ENCODE measurements at places on chromosomes 7 and 10. TPM values are rescaled to one million over a fixed set of nuclear protein-coding genes. Genes with fewer than 3 reads are reported as not detected.

DNA sequence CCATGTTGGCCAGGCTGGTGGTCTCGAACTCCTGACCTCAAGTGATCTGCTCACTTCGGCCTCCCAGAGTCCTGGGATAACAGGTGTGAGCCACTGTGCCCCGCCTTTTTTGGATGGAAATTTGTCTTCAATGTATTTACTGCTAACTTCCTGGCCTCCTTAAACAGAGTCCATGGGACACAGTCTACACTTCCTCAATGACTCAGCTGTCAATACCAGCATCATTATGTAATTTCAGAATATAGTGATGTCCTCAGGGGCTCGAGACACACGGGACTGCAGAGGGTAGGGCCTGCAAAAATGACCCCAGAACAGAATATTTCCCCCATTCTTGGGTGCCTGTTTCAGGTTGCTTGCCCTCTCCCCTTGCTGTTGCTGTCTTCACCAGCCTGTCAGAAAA is 31.1 kb downstream of the CAMK2G start:
- no peak for DNase-seq

- peak; percentile 17 for DNase-seq
These were observed 83.7 kb upstream of the BET1 start for GRCh38 chr7:94087664-94088352.

DNA sequence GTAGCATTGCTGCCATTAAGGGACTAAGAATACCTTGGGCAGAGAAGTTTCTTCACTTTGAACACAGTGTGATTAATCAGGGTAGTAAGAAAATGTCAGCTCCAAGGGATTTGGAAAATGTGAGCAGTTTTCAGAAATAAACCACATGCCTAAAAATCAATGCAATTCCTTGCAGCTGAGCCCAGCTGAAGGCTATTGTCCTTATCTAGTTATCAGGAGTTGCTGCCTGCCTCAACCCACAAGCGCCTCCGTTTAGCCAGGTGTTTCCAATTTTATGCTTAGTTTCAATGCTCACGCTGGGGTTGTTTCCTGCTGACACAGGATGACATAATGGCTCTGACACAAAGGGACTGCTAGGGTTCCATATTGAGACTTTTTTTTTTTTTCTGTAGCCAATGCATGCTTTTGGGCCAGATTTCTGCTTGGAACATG is 132.3 kb upstream of the ANK3 start:
- no peak for DNase-seq

- DNase-seq = no peak
These were observed 156.6 kb downstream of the SKIDA1 start for GRCh38 chr10:21368728-21369425.

DNA sequence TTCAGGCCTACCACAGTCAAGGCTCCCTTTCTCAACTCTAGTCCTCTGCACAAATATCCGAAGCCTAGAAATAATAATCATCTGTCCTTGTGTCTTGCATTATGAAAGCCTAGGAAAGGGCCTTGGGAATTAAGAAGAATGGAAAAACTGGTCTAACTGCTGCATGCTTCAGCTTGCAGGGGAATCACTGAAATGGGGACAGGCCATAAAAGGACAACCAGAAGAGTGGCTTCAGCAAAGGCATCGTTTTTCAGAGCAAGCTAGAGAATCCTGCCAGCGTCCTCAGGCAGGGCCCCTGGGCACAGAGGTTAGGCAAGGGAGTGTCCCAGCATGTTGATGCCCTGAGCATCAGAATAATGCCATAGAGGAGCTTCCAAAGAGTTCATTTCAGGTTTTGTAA is 13.2 kb downstream of the ERVW-1 start:
- no peak for DNase-seq

DNA sequence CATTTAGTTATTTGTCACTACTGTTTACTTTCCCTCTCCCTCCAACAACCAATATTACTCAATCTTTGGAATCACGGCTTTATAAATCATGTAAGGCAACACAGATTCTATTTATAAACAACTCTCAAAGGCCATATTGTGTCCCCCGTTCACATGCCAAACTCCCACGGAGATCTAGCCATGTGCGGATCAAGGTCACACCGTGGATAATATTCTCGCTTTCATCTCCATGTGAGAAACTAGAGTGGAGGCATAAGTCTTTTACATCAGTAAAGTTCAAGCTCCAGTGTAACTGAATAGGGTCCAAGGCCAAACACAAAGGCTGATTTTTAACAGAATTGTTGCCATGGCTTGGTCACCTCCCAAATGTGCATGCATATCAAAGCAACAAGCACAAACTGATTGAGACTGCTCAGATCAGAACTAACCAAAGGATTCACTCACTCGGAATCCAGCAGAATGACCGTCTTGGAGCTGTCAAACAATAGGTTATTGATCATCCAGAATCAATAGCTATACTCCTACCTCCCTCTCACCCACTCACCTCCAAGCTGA is 569.5 kb upstream of the LRRN3 start:
- no peak for DNase-seq

DNA sequence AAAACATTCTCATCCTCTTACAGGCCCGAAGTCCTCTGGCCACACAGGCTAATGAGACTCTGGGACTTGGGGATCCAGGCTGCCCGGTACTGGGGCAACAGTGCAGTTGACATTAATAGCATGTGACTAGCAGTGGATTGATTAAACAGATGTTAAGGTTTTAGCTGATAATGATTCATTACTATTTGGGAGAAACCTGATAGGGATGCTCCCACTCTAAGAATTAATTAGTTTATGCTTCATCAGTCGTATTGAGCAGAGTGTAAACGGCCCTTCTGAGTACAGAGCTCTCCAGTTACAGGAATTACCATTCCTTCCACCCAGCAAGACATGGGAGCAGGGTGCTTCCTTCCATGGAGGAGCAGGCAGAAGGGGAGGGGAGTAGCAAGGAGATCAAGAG is 82.7 kb downstream of the RPS24 start:
- no peak for DNase-seq

DNA sequence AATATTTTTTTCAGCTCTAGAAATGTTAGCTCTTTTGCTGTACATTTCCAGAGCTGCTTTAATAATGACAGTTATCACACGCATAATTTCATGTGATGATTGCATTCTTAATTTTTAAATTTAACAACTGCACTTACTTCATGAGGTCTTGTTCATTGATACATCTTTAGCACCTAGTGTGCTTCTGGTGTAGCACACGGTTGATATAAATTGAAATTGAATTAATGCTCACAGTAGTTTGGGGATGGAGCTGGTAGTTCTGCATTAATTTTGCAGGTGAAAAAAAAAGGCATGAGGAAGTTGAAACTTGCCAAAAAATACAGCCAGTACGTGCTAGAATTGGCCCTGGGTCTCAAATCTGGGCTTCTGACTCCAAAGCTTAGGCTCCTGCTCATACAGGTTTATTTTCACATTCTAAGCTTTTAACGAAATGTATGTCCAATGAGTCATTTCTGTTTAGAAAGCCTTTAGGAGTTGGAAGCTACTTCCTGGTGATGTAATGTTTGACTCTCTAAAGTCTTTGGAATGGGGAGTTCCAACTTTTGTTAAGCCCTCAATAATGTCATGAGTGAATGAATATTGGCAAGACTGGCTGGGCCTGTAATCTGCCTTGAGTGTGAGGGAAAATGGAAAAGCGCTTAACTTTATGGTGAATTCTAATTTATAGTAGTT is 62.5 kb downstream of the DAGLB start:
- DNase-seq = no peak

GRCh38 chr7:132575419-132575981 is 770 bp downstream of the PLXNA4 start:
- DNase-seq = peak; percentile 26

PCDH15 gene
- not detected for total RNA-seq

OR2A42 gene
- not detected for total RNA-seq

- no peak for DNase-seq
These were observed 186.0 kb upstream of the MGMT start for GRCh38 chr10:129280908-129281586.

ADRB1 gene
- 0.73 TPM for total RNA-seq

CALML5 gene
- not detected for total RNA-seq

- DNase-seq = no peak
These were observed 156.9 kb upstream of the RHOBTB1 start for GRCh38 chr10:61100887-61101286.

DNA sequence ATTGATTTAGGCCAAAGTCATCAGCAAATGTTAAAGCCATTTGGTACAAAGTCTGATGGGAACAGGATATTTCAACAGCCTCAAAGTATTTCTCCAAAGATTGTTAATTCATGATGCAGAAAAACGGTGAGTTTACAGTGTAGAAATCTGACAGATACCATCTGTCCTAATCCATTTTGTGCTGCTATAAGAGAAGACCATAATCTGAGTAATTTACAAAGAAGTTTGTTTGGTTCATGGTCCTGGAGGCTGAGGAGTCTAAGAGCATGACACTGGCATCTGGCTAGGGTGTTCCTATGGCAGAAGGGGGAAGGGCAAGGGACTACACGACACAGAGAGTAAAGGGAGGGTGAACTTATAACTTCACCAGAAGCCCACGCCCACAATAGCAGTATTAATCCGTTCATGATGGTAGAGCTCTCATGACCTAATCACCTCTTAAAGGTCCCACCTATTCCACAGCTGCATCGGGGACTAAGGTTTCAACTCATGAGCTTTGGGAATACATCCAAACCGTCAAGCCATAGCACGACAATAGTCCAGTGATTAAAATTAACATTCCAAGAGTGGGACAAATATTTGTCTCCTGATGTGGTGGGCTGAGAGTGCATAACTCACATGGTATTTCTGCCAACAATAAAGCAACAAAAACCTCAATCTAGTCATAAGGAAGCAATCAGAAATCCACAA is 298.6 kb upstream of the AKR1E2 start:
- DNase-seq = no peak

- no peak for DNase-seq
These were observed 201.9 kb downstream of the MALRD1 start for GRCh38 chr10:19250546-19250945.

ITGA8 gene
- 6.1 TPM for total RNA-seq

DNA sequence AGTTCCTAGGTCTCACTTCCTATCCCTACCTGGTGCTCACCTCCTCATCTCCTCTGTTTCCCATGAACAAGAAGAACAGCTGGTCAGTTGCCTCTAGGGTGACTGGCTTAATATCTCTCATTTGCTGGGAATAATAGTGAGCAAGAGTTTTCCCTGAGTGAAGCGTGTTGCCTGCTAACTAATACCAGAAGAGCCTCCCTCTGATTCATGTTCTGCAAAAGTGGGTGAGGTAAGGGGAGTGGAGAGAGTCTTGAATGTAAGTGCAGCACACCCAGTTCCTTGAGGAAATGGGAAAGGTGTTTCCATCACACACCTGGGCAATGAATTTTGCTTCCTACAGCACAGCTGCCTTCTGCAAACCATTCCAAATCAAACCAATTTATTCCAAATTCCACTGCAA is 29.6 kb downstream of the FZD1 start:
- no peak for DNase-seq

DNA sequence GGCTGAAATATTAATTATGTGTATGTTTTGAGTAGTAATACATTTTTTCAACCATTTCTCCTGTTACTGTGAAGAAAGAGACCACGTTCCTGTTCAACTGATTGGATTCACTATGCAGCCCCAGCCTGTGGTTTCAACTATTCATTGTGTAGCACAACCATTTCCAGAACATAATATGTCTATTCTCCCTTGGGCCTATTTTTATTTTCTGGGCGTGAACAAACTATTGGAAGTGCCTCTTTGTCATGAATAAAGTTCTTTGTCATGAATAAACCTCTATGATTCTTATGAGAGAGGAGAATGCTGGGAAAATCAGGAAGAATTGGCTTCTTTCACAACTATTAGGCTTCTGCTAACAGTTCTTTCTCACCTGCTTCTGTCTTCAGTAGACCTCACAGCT is 152.4 kb downstream of the GNAT3 start:
- no peak for DNase-seq

DNA sequence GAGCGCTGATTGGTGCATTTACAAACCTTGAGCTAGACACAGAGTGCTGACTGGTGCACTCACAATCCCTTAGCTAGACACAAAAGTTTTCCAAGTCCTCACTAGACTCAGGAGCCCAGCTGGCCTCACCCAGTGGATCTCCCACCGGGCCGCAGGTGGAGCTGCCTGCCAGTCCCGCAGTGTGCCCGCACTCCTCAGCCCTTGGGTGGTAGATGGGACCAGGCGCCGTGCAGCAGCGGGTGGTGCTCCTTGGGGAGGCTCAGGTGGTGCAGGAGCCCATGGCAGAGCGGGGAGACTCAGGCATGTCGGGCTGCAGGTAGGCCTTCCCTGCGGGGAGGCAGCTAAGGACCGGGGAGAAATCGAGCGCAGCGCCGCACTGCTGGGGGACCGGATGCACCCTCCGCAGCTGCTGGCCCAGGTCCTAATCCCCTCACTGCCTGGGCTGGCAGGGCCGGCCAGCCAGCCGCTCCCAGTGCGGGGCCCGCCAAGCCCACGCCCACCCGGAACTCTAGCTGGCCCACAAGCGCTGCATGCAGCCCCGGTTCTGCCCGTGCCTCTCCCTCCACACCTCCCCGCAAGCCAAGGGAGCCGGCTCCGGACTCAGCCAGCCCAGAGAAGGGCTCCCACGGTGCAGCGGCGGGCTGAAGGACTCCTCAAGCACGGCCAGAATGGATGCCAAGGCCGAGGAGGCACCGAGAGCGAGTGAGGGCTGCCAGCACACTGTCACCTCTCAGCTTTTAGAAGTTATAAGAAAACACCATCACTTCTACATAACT is 128.9 kb downstream of the ZNF438 start:
- DNase-seq = no peak

GRCh38 chr7:7550663-7551062 is 15.0 kb upstream of the COL28A1 start:
- DNase-seq = no peak

- DNase-seq = no peak
These were observed 227.4 kb downstream of the PRKG1 start for GRCh38 chr10:51301644-51302043.

PLCE1 gene
- total RNA-seq = 57.6 TPM

EPO gene
- total RNA-seq = not detected

GPR15LG gene
- total RNA-seq = 621 TPM

NCF1 gene
- total RNA-seq = 2.9 TPM

CCL26 gene
- 0.78 TPM for total RNA-seq

Data from left colon (tissue), 2 donors.